Heart left ventricle (tissue), 16 donors: ENCODE measurements at places on chromosomes 16 and 17.

DNA sequence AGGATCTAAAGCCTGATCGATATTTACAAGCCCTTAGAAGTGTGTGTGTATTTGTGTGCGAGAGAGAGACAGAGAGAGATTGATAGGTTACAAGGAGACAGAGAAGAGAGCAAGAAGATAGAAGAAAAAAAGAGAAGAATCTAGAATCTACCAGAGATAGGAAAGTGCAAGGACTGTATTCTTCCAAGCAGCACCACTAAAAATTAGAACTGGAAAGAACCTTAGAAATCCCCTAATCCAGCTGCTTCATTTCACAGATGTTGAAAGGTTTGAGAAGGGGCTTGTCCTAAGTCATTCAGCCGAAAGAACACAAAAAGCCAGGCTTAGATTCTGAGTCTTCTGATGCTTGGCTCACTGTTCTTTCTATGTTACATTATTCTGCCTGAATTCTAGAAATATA is 92.2 kb downstream of the HS3ST3A1 start:
- DNase-seq: no peak

DNA sequence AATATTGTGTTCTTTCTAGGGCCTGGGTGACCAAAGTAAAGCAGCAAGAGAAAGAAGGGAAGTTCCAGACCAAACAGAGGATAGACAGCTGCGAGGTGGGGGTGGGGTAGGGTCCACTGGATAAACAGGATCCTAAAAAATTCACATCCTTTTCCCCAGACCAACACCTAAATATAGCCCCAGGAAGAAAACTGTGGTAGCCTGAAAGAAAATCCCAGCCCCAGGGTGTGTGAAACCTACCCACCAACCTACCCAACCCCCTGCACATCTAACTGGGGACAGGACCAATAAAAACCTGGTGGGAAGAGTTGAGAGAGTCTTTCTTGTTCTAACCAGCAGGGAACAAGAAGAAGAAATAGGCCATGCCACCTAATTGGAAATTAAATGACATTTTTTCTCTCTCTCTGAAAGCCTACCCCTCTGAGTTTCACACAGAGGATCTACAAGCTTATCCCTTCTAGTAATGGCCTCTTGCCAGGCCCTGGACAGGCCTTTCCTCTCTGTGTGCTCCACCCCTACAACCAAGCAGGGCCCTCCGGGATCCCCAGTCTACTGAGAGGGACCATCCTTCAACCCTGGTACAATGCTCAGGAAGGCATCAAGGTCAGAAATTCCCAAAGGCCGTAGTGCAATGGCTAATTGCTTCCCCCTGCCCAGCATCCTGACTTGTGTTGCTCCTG is 12.0 kb downstream of the MYO18A start:
- peak; percentile 35 for DNase-seq

DNA sequence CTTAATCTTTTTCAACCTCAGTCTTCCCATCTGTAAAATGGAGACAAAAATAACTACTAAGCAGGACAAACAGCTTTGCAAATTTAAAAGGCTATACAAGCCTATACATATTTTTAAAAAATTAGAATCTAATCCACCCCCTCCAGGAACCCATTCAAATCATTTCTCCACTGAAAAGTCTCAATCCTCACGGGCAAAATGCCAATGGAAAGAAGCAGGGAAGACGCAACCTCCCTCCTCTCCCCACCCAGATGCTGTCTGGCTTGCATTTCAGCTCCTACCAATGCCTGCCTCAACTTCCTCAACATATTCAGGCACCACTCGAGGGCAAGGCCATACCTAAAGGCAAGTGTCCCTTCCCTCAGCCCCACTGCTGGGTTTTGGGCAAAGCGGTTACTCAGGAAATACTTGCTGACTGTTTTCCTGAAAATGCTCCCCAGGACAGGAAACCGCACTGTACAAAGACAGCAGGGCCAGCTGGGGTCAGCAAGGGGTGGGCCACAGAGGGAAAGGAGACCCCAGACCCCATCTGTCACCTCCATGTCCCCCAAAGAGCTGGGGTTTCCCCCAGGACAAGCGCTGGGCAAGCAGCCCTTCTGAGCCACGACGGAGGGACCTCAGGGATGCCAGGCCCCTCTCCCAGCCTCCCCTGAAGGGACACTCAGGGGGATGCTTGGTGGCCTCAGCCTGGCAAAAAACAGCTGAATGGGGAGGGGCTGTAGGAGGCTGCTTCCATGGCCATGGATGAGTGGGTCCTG is 47.7 kb upstream of the DOC2B start:
- no peak for DNase-seq

- DNase-seq: no peak
Observed at GRCh38 chr17:20612635-20613034, 33.1 kb downstream of the CDRT15L2 start.

GRCh38 chr16:6498858-6499257 is 833.8 kb upstream of the RBFOX1 start:
- no peak for DNase-seq

- DNase-seq: no peak
Observed at GRCh38 chr17:3647251-3647650, 10.7 kb downstream of the CTNS start.

DNA sequence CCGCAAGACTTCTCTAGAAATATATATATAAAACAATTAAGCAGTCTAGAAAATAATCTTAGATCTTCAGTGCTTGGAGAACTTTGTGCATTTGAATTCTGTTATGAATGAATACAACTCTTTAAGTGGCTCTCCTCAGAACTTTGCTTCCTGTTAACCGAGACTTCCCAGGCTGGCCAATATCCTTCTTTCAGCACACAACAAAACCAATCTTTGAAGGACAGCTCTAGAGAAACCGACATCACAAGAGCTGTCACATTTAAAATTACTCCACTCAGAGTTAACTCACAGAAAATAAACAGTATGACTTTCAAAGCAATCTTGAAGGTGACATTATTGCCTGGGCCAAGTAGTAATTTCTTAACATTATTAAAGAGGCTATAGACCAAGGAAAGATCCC is 49.7 kb upstream of the ITGA2B start:
- no peak for DNase-seq

DNA sequence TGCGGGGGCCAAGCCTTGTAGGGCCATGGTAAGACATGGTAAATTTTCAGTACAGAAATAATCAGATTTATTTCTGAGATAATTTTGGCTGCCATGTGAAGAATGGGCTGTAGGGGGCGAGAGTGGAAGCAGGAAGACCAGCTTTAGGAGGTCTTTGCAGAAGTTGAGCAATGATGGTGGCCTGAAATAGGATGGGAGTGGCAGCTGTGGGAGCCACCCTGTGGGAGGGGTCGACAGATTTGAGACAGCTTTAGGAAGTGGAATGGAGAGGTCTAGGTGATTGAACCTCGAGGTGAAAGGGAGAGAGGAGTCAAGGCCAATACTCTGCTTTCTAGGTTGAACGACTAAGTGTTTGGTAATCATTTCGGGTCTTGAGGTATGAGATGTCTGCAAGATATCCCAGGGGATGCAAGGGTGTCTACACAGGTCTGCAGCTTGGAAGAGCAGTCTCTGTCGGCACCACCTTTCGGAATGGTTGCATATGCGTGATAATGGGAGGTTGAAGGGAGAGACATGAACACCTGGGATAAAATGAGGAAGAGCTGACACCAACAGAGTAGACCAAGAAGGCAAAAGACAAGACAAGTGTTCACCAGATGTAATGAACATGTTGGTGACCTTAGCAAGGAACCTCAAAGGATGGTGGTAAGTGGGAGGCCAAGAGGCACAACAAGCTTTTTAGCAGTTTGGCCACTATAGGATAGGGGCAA is 4.2 kb upstream of the ATXN7L3 start:
- DNase-seq: no peak
